ENCODE measurements at places on chromosomes 11 and 22.
A peak's percentile ranks its signal among the peaks of the same experiment; 100 is the strongest.

- DNase-seq, result no peak
Observed at GRCh38 chr11:102780491-102780918, at the start of gene MMP10. TSS of gene MMP10 (minus strand) at chr11:102780628. CDS start at chr11:102780591, 37 bp downstream.

- no peak for DNase-seq
Observed at GRCh38 chr11:76658651-76659650, 11.6 kb downstream of the LRRC32 start.

DNA sequence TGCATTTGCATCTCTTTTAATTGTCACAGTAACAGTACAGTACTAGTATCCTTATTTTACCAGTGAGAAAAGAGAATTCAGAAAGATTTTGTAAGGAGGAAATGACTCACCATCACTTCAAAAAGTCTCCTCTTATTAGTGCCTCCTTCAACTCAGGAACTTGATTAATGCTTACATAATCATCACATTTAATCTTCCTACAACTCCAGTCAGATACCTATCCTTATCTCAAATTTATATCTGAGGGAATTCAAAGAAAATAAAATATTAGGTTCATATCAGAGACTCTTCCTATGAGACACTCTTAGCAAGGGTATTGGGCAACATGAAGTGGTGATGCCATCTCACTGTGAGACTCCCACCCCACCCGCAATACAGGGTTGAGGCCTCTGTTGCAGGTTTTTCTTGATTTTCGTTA is 26.1 kb upstream of the CTSC start:
- DNase-seq, result no peak

- no peak for DNase-seq
Observed at GRCh38 chr11:69204246-69204940, 48.7 kb downstream of the SMIM38 start.

DNA sequence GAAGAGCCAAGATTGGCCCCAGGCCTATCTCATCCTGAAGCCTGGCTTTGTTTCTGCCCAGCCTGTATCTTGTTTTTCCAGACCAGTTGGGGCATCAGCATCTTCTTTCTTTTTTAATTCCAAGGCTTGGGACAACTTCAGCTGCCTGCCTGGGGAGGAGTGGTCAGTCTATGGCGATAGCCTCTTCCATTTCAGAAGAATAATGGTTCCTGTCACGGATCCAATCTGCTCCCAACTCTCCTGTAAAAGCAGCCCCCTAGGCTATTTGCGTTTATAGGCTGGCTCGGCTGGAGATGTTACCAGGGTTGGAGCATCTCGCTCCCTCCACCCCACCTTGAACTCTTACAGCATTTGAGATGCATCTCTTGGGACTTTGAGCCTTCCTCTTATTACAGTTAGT is 145.2 kb upstream of the CADM1 start:
- DNase-seq, result no peak

GRCh38 chr11:36478700-36479329 is 31.3 kb downstream of the TRAF6 start:
- DNase-seq, result no peak

DNA sequence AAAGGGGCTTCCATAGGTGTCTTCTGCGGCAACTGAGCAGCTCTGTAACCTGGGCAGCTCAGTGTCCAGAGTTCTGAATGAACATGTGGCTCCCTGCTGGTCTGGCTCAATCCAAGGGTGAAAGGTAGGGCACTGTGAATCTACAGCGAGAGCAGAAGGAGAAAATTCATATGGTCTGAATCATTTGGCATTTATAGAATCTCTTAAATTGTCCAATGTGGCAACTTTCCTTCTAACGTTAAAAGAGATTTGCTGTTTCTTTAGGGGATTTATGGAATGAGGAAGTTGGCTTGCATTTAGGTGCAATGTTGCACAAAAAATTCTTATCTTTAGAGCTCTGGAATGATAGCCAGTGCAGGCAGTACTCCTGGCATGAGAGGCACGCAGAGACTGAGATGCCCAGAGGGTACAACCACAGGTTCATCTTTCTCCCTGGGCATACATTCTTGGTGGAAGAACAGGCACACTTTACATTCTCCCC is 17.0 kb downstream of the ATXN10 start:
- no peak for DNase-seq

DNA sequence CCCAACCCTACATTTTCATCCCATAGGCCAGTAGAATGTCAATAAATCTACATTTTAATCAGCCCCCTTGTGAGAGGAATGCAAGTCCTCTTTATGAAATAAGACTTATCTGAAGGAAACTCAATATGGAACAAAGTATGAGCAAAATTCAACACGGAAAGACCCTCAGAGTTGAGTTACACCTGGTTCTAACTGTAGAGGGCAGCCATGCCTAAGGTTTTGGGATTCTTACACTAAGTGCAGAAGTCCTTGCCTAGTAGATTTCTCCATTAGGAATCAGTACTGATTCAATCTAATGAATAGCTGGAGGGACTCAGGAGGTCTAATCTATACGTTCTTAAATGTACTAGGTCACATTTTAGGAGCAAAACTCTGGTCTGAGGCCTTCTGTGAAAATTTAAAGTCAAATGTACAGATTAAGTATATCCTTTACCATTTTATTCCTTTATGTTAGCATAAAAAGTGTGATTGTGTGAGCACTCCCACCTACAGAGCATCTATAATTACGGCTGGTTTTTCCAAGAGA is 904.5 kb downstream of the DLG2 start:
- no peak for DNase-seq

GRCh38 chr11:131408025-131408640 is 37.7 kb downstream of the NTM start:
- DNase-seq, result no peak

- DNase-seq, result peak; percentile 29
Observed at GRCh38 chr11:36265793-36266628, 23.2 kb downstream of the COMMD9 start.

GRCh38 chr22:24446260-24446611 is 18.8 kb downstream of the ADORA2A start:
- DNase-seq, result no peak

DNA sequence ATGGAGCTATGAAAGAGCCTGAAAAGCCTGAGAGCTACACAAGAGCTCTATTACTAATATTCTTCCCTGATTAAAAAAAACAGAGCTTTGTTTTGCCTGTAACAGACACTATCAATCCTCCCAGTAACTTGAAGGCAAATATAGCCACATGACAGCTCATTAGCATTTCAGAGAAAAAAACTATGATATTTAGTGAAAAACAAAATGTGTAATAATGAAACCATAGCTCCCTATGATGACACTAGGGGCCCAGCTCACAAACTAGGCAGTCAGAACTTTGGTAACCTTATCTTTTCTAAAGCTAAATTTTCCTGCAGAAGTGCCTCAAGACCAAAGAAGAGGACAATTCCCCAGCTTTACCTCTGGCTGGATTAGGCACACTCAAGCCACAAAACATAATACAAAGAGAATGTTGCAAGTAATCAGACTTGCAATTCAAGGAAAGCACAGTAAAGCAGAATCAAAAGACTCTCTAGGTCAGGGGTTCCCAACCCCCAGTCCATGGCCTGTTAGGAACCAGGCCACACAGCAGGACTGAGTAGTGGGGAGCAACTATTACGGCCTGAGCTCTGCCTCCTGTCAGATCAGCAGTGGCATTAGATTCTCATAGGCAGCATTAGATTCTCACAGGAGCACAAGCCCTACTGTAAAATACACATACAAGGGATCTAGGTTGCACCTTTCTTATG is 53.3 kb downstream of the MRTFA start:
- no peak for DNase-seq

GRCh38 chr22:47168900-47169800 is 406.7 kb downstream of the TBC1D22A start:
- no peak for DNase-seq

DNA sequence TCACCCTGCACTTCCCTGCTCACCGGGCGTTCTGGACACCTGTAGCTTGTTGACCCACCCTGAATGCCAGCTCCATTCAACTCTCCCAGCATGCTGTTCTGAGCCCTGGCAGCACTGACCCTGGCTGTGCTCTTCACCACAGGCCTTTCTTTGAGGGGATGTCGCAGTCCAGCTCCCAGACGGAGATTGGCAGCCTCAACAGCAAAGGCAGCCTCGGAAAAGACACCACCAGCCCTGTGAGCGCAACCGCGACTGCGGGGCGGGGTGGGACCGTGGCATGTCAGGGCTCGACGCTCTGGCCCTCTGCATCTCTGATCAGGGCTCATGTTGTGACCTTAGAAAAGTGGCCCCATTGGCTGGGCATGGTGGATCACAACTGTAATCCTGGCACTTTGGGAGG is 47.4 kb upstream of the RAB1B start:
- DNase-seq, result no peak

- no peak for DNase-seq
Observed at GRCh38 chr11:47603295-47603694, 9.1 kb upstream of the C1QTNF4 start.

- DNase-seq, result no peak
Observed at GRCh38 chr11:9461760-9462134, 935 bp downstream of the ZNF143 start.

DNA sequence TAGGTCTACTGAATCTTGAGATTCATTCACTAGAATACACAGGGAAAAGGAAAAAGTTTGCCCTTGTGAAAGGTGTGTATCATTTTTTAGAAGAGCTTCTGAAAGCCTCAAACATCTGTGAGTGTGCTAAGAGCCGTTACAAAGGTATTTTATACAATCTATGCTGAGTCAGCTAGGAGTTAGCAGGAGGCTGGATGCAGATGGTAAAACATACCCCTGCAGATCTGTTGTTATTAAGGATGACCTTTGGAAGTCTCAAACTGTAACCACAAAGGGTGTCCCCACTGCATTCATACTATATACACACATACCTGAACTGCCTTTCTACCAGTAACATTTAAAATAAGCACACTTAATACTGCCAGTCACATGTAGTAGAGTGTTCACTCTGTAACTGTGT is 8.4 kb upstream of the C11orf91 start:
- no peak for DNase-seq

GRCh38 chr11:43392713-43393112 is 34.0 kb downstream of the TTC17 start:
- DNase-seq, result no peak

DNA sequence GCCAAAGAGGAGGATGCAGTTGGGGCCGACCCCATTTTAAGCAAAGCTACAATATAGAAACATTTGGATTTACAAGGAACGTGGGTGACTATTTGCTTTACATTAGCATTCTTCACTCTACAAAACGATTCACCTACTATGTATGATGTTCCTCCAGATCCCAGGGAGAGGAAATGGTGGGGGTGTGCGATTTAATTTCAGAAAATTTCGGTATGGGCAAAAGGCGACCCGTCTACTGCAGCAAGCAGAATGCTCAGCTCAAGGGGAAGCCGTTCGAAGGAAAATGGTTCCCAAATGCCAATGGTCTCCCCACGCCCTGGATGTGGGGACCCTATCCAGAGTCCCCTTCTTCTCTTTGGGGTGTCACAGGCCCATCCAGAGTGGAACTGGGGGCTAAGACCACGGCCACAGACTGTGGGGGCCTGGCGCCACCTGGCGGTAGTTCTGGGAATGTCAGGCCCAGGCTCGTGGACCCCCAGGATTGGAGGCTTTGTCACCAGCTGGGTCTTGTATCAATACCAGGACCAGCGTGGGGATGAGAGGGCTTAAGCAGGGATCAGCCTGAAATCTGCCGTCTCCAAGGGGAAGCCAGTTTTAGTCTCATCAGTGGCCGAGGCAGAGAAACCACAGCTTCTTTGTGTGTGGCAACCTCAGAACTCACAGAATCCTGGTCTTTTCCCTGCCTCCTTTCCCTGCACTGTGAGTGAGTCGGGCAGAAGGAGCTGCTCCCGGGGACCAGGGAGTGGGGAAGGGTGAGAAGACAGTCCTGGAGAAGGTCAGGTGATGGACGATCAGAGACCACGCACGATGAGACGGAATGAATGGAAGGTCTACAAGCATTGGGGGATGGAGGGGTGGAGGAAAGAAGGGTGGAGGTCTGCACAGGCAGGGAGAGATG is 8.4 kb downstream of the LRRC10B start:
- DNase-seq, result peak; percentile 30

- DNase-seq, result no peak
Observed at GRCh38 chr11:9565822-9566560, 7.5 kb upstream of the WEE1 start.

- no peak for DNase-seq
Observed at GRCh38 chr22:35972559-35972958, 56.1 kb downstream of the RBFOX2 start.

GRCh38 chr11:114191893-114192292 is 104.3 kb upstream of the NNMT start:
- DNase-seq, result no peak

GRCh38 chr11:37353192-37353591 is 755.2 kb upstream of the RAG2 start:
- no peak for DNase-seq

DNA sequence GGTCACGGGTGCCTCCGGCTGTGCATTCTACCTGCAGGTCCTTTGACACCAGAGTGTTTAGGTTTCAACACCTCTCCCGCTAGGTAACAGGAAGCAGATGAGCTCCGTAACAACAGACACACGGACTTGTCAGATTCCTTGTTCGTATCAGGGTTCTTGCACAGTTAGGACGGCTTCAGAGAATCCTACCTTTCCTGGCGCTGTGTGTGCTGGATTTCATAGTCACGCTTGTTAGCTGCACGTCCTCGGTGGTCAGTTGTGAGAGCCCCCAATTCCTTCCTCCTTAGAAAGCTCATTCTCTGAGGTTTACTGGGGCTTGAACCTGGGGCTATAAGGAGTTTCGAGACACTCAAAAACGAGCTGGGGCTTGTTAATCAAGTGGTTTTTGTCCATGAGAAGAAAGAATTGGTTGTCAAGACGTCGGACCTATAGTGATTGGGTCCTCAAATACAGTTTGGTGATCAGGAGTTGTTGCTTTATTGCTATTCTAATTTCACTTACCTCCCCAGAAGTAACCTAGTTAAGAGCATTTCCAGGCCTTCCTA is 664 bp downstream of the DDB2 start:
- DNase-seq, result no peak

Data from stimulated activated CD8-positive, alpha-beta memory T cell treated with anti-CD3 and anti-CD28 coated beads, Interleukin-4, amount 100 ng/mL, for 1 hour (primary cell).